ENCODE measurements at places on chromosomes 6 and 20.

DNA sequence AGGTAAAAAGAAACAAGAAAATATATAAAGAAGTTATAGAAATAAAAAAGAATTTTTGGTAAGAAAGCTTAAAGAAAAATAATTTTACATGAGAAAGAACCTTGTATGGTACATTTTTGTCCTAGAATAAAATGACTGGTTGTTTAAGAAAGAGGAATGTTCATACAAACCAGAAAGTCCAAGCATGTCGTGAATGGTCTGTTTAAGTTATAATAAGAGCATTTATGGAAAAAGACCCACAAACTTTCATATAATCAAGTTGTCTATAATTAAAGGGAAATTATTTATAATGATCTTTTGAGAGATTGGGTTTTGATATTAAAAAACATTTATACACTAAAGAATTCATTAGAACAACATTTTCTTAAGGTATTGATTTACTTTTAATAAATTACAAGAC is 27.8 kb upstream of the FAM110A start:
- no peak for DNase-seq

DNA sequence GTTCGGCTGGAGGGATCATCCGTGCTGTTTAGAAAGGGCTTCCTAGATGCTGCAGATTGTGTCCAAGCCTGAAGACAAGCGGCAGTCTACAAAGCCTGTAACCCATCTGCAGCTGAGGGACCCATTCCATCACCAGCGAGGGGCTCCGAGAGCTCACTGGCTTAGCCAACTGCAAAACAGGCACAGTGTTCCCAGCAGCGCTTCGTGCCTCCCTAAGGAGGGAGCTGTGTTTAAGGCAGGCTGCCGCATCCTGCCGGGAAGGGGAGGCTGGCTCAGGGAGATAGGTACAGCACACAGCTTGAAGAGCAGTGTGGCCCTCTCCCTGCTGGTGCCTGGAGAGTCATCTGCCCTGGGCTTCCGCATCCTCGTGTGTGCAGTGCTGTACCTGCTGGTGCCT is 32.4 kb downstream of the DUSP22 start:
- no peak for DNase-seq

DNA sequence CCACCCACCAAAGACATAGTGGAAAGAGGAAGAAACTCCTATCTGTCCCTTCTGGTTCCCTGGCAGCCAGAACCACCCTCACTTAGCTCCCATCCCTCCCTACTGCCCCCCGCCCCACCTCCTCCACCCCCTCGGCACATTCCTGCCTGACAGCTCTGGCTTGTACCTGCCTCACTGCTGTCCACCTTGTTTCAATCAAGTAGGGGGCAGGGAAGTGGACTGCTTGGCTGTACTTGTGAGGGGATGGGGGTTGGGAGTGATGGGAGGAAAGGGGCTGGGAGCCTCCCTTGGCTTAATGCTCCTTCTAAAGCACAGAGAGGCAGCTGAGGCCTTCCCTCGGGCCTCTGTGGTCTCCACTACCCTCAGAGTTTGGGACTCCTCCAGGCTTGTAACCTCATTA is 22.1 kb upstream of the ZNF76 start:
- no peak for DNase-seq

DNA sequence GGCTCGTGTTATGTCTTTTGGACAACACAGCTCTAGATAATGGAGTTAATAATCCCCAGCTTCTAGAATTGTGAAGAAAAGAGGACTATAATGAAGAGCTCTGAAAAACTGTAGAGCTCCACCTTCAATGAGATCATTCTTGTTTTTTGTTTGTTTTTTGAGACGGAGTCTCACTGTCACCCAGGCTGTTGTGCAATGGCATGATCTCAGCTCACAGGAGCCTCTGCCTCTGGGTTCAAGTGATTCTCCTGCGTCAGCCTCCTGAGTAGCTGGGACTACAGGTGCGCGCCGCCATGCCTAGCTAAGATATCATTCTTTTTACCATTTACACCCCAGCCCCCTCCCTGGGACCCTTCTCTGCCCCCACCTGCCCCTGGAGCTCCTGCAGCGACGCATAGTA is 36.6 kb downstream of the ERGIC3 start:
- no peak for DNase-seq

GRCh38 chr20:53124803-53125202 is 152.6 kb downstream of the TSHZ2 start:
- DNase-seq: no peak

GRCh38 chr6:165799391-165800153 is 136.5 kb upstream of the PDE10A start:
- DNase-seq: no peak

- no peak for DNase-seq
Observed at GRCh38 chr6:107877968-107878367, 53.9 kb upstream of the SCML4 start.

- no peak for DNase-seq
Observed at GRCh38 chr6:136737871-136738691, 54.2 kb downstream of the MAP3K5 start.

- DNase-seq: no peak
Observed at GRCh38 chr6:74199215-74199915, 503.4 kb downstream of the CD109 start.

DNA sequence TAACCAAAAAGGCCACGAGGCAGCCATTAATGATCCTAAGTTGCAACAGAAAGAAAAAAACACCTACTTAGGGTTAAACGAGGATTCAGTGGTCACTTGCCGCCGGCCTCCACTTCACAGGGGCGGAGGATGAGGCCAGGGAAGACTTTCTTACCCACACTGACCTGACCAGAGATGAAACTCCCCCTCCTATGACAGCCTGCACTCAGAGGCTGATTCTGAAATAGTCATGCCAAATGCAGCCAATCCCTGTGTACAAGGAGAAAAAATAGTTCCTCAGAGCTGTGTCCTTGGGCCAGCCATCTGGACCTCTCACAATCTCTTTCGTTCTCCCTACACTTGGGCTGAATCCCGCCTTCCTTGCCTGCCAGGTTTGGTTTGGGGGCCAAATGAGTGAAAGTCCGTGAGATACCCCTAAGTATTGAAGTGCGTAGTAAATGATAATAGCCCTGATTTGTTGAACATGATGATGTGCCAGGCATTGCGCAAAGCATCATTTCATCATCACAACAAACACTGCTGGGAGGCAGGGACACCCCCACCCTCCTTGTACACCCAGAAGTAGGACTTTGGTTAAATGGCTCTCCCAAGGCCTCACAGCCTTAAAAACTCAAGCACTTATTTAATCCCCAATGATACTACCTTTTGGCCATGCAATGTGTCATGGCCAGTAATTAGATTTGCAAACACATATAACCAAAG is 3.2 kb upstream of the IRF4 start:
- DNase-seq: no peak

- DNase-seq: no peak
Observed at GRCh38 chr6:81214414-81215091, 537.9 kb downstream of the TENT5A start.

- DNase-seq: no peak
Observed at GRCh38 chr6:52616059-52616690, 39.3 kb upstream of the TRAM2 start.

- DNase-seq: no peak
Observed at GRCh38 chr6:105978974-105979373, 107.2 kb upstream of the PRDM1 start.

- DNase-seq: no peak
Observed at GRCh38 chr6:139485742-139486475, 111.5 kb upstream of the CITED2 start.

GRCh38 chr20:61956396-61957342 is 109.0 kb downstream of the TAF4 start:
- DNase-seq: no peak

DNA sequence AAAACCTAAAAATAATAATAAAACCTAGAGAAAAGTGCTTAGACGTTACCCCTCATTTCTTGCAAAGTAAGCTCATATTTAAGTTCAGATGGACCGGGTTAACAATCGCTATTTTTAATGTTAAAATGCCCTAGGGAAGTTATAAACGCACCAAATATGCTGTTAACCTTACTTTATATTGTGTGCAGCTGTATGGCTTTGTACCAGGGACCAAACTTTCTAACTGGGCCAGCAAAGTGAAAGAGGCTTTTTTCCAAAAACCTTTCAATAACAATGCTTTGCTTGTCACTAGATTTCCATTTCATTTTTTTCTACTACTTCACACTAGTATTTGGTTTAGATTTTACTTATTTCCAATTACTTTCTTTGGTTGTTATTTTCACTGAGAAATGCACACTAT is 248.5 kb downstream of the FOXC1 start:
- DNase-seq: no peak

GRCh38 chr6:92777146-92777740 is 642.1 kb downstream of the EPHA7 start:
- no peak for DNase-seq

DNA sequence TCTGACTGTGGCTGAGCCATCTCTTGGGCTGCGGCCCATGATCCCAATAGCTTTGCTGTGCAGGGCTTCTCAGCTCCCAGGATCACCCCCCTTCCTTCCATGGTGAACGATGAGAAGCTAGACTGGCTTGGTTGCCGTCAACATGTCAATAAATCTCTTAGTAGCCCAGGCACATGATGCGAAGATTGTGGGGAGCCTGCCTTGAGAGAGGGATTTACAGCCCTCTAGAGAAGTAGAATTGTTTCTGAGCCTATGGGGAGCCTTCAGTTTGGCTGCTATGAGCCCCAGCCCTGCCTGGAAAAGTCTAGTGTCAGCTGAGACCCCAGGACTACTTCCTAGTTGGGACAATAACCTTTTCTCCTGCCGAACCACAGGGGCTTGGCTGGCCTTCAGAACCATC is 3.3 kb upstream of the PIGT start:
- no peak for DNase-seq

DNA sequence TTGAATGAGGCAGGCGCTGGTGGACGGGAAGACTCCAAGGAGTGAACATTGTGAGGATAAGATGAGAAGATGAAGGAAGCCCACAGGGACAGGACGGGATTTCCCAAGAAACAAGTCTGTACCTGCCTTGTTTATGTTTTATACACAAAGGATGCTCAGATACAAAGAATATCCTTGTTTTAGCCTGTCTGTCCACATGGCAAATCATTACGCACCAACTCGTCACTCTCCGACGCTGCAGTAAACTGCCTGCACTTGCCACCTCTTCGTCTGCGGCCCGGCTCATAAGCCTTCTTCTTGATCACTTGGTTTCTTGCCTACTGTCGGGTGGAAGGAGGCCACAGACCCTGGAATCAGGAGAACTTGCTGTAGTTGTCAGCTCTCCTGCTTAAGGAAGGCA is 85.4 kb downstream of the CD83 start:
- DNase-seq: no peak

DNA sequence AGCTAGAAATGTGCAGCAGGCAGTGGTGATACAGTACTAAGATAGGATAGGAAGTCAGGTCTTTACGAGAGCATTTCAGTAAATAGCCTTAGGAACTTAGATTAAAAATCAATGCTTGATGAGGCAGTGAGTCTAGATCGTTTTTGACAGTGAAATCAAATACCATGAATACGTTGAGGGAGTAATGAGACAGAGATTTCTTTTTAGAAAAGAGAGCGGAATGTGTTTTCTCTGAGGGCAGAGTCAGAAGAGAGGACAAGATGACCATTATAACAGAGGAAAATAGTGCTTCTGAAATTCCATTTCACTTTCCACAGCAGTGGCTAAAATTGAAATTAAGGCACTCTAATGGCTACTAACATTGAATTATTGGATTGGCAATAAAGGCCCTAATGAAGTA is 339.6 kb downstream of the UTRN start:
- DNase-seq: no peak

DNA sequence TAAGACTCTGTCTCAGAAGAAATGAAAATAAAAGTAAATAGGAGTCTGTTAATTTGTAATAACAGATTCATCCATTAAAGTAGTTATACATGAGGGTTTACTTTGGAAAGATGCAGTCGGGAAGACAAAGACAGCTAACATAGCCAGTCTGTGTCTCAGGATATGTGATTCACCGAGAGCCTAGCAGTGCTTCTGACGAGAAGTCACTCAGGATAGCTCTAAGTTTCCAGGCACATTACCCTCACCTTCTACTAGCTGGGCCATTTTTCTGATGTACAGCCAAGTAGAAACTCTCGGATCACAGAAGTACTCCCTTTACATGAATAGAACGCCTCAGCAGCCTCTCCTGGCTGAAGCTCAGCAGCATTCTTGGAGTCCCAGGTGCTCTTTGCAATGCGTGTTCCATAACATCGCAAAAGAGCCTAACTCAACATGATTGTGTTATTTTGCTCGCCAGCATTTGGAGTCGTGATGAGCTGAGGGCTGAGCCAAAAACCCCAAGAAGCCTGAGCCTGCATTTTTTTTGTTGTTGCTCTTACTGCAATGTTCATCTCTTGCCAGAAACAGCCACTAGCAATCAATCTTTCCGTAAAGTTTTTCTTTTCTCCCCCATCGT is 22.4 kb upstream of the TASP1 start:
- no peak for DNase-seq

DNA sequence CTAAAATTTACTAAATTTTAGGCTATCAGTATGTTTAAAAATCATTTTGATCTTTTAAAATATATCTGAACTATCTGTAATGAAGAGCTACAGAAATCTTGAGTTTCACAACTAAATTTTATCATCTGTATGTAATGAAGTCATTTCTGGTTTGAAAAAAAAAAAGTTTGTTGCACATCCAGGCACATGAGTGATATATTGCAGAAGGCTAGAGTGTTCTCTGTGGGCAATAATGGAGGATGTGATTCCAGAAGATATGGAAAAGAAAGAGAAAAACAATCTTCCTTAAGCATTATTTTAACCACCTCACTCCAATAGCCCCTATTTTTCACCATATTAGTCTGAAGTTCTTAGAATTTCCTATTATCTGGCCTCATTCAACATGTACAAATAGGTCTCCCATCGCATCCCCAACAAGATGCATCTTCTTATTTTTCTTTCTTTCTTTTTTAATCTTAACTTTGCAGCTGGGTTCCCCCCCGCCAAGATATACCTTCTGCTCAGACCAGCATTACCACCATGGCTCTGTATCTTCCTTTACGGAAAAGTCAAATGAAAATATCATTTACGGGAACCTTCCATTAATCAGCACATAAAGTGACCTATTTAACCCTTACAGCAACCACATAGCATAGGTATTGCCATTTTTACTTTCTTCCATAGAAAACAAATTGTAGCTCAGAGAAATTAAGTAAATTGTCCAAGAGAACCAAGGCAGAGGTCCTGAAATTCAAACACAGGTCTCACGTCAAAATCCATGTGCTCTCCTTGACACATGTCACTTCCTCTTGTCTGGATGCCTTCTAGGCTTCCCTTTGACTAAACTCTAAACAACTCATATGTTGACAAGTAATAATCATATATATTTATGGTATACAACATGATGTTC is 116.9 kb downstream of the KIF13A start:
- DNase-seq: no peak

DNA sequence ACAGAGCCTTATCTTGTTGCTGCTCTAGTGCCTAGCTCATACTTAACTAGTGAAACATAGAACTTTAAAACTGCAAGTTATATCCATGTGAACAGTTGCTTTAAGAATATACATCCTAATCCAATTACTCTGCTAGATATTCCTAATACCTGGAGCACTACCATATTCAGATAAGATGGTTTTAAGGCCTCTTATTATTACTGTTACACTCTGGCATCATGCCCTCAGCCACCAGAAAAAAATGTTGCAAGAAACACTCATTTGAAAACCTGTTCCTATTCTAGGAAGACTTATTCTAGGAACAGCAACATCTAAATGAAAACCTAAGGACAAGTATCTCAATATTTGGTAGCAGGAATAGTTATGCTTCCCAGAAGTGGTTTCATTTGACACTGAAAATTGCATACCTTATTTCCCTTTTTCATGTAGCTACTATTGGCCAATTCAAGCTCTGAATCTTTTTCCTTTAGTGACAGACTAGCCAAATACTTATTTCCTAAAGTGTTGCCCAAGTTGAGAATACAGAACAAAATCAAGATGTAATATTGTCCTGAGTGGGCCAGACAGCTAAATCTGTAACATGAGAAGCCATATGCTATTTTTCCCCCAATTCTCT is 4.8 kb upstream of the MTFR2 start:
- DNase-seq: no peak

Measured in cortex of kidney (tissue), 1 donor.